ENCODE measurements at places on chromosomes 12 and 14. TPM values are rescaled to one million over a fixed set of nuclear protein-coding genes. Genes with fewer than 3 reads are reported as not detected.

DNA sequence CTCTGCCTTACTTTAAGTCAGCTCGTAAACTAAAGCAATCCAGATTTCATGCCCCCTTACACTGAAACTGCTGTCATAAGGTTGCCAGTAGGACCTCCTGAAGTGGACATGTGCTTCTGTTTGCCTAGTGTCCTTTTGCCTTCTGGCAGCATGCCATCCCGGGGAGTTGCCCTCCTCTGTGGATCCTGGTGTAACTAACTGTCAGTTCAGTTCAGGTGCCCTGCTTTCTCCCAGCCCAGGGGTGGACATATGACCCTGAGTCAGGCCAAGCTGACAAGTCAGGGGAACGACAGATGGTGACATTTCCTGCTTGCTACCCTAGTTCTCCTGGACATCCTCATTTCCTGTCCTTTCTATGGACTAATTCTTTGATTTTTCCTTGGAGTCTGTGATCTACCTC is 25.6 kb downstream of the AKAP6 start:
- no peak for DNase-seq

GRCh38 chr12:88977115-88977514 is 375.2 kb downstream of the DUSP6 start:
- no peak for DNase-seq

- no peak for DNase-seq
These were observed 481.4 kb upstream of the TMEM132C start for GRCh38 chr12:127785540-127785939.

- no peak for DNase-seq
These were observed 93.3 kb upstream of the TRHDE start for GRCh38 chr12:72178871-72179270.

DNA sequence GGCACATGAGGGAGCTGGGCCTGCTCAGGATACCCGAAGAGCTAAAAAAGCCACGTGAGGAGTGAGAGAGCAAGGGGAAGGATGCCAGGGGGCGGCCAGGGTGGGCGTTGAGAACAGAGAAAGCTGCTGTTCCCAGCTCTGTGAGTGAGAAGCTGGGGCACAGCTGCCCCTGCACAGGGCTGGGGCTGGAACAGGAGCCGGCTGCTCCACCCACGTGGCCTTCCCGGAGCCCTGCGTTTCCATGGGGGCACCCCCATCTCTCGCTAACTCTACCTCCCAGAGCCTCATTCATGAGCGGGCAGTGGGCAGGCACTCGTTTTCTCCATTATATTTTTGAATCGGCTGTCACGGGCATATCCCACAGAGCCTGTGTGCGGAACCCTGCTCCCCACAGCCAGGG is 42.7 kb downstream of the RFLNA start:
- no peak for DNase-seq

- no peak for DNase-seq
These were observed 161.1 kb upstream of the RASSF8 start for GRCh38 chr12:25797386-25797785.

DNA sequence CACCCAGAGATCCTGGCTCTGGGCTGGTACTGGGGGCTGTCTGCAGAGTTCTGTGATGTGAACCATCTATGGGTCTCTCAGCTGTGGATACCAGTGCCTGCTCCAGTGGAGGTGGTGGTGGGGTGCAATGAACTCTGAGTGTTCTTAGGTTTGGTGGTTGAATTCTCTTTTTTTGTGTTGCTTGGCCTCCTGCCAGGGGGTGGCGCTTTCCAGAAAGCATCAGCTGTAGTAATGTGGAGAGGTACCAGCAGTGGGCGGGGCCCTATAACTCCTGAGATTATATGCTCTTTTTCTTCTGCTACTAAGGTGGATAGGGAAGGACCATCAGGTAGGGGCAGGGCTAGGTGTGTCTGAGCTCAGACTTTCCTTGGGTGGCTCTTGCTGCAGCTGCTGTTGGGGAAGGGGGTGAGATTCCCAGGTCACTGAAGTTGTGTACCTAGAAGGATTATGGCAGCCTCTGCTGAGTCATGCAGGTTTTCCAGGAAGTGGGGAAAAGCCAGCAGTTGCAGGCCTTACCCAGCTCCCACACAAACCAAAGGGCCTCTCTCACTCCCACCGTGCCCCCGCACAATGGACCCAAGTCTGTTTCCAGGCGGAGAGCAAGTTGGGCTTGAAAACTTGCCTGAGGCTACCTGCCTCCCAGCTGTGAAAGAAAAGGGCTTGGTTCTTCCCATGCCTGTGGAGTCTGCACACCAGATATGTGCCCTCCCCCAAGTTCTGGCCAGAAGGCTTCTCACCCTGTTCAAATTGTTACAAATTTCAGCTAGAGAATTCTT is 18.6 kb downstream of the CCER1 start:
- DNase-seq, result no peak

GRCh38 chr12:21941506-21942376 is 515 bp upstream of the ABCC9 start:
- no peak for DNase-seq

DNA sequence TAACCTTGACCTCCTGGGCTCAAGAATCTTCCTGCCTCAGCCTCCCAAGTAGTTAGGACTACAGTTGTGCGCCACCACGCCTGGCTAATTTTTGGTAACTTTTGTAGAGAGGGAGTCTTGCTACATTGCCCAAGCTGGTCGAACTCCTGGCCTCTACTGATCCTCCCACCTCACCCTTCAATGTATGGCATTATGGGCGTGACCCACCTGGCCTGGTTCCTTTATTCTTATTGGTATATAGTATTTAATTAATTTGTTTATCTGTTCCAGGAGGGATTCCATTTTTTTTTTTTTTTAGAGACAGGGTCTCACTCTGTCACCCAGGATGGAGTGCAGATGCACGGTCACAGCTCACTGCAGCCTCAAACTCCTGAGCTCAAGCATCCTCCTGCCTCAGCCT is 40.9 kb upstream of the EAPP start:
- no peak for DNase-seq

DNA sequence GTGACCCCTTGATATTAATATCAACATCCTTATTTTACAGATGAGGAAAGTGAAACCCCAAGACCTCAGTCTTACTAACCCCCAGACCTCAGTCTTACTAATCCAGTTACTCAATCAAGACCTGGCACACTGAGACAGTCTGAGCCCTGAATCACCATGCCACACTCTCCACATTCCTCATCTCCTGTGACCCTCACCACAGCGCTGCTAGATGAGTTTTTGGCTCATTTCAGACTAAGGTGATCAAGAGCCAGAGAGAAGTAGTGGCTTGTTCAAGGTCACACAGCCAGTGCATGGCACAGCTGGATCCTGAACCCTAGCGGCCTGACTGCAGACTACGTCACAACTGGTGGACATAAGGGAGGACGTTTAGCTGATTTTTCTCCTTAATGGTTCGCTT is 579.2 kb downstream of the BCL11B start:
- peak; percentile 31 for DNase-seq

DNA sequence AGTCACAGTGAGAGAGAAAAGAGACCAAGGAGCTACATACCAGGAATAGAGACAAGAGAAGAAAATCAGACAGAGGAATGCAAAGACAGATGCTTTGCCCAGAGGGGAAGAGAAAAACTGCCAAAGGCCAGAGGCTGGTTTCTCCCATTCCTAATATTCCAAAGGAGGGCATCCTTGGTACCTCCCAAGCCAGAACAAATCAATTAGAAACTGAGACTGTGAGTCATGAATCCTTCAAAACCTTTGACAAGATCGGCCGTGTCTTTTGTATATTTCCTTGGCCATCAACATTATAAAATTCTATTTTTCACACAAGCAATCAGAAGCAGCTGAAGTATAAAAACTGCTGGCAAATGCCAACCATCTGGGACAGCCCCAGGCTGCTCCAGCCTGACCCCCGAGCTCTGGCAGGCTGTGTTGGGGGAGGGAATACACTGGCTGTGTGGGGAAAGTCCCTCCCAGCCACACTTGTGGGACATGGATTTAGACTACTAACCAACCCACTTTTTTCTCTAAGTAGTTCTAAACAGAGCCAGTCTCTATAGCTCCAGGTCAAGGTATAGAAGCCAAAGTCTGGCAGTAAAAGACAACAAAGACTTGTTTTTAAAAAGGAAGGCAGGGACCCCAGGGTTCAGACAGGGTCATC is 13.7 kb downstream of the POMT2 start:
- no peak for DNase-seq

GRCh38 chr12:22826026-22826425 is 201.1 kb downstream of the ETNK1 start:
- DNase-seq, result no peak

DNA sequence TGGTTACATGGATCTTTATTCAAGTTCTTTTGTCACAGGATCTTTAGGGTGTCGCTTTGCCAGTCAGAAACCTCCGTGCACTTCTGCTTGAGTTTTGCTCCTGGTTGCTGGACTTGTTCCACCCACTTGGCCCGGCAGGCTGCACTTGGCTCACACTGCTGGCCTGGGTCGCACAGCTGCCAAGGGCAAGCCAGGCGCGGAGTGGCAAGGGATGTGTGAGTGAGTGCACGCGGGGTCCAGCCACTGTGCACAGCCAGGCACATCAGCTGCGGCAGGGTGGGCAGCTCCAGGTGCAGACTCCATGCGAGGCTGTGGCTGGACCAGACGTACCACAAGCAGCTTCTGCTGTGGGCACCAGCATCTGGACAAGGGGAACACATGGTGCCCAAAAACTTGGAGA is 76.6 kb downstream of the DERA start:
- no peak for DNase-seq

DNA sequence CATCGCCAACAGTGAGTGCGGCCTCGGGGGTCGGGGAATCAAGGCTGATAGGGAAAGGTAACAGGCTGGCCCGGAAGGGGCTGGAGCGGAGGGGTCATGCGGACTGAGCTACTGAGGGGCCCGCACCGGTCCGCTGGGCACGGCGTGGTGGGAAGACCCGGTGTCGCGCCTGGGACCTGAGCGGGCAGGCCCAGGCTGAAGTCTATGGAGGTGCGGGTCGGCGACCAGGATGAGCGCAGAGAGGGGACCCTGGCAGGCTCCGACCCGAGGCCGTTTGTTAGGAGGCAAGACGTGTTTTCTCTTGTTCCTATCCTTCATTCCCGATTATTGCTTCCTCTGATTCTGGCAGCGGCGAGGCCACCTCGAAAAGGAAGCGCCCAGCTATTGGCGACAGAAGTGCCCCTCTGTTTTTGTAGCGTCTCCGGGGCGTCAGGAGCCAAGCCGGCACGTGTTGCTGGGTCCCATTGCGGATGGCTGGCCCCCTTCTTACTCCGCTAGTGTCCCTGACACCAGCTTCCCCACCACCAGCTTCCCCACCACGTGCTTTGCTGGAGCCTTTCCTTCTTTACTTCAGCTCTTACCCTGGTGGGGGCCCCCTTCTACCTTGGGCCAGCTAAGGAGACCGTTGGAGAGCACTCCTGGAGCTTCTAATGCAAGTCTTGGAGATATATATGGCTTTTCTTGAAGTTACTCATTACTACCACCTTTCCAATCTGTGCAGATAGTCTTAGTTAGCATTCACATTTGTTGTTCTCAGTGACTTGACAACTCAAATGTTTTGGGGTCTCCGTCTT is 653 bp downstream of the PA2G4 start:
- DNase-seq, result peak; percentile 42

DNA sequence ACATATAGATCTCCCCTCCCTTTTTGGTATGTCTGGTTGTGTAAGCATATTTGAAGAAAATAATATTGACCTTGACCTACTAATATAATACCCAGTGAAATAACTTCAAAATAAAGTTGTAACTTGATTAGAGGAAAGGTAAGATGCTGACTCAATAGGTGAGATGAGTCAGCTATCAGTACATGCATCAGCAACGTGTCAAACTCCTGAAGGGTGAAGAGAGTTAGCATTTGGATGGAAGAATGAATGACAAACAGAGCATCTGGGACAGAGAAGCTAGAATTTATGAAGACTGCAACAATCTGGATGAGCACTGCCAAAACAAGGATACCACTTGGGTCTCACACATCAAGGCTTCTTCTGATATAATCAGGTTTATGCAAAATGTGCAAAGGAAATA is 74.9 kb downstream of the PPP2R5E start:
- no peak for DNase-seq

The KRT83 gene
- not detected for total RNA-seq

The CD27 gene
- 48.1 TPM for total RNA-seq

The GPR84 gene
- total RNA-seq, result 1.2 TPM

The OR4N5 gene
- not detected for total RNA-seq

The VRTN gene
- total RNA-seq, result not detected

The ENDOU gene
- 0.15 TPM for total RNA-seq

The RND1 gene
- 7.4 TPM for total RNA-seq

The TTC7B gene
- total RNA-seq, result 6.5 TPM

The RPL10L gene
- total RNA-seq, result not detected

The GZMB gene
- total RNA-seq, result 864 TPM

Data from activated naive CD4-positive, alpha-beta T cell treated with anti-CD3 and anti-CD28 coated beads for 36 hours (primary cell).